ENCODE measurements at places on chromosomes 2 and 18. TPM values are rescaled to one million over a fixed set of nuclear protein-coding genes. Genes with fewer than 3 reads are reported as not detected.
A peak's percentile ranks its signal among the peaks of the same experiment; 100 is the strongest.

GRCh38 chr18:74944676-74945075 is 264.3 kb downstream of the PTGR3 start:
- DNase-seq, result peak; percentile 40
- no peaks in the 10 kb centered on the region for H3K27me3 ChIP-seq
- no peaks in the 10 kb centered on the region for H3K36me3 ChIP-seq
- H3K4me3 ChIP-seq, result no peak overlapping the region
- no peak overlapping the region for H3K27ac ChIP-seq

DNA sequence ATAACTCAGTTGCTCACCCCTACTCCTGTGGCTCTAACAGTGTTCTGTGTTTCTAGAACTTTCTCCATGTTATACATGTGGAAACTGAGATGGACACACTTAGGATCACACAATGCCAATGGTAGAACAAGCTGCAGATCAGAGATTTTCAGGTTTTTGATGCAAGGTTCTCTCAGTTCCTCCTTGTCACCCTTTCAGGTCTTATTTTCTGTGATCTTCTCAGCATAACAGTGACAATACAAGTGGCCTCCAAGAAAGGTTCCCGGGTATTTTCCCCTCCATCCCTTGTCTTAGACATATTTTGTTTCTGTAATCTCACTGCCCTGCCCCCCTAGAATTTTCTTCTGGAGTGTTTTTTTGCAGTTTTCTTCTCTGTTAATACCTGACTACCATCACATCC is 6.2 kb upstream of the MGAT5 start:
- H3K4me3 ChIP-seq, result no peak overlapping the region
- H3K36me3 ChIP-seq, result no peaks in the 10 kb centered on the region
- no peaks in the 10 kb centered on the region for H3K4me1 ChIP-seq
- no peak for DNase-seq
- no peak overlapping the region for H3K27ac ChIP-seq

DNA sequence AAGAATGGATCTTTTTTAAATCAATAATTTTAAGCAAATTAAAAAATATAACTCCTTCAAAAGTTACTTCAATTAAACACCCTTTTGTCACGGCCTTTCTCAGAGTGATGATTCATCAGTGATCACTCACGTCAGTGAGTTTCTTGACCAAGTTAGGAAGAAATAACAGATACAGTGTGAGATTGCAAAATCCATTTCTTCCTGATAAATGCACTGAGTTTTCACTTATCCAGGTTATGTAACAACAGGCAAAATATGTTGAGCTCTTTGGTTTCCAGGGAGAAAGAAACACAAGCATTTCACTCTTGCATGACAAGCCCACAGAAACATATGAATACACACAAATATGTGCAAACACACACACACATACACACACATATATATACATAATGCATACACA is 195.9 kb upstream of the CYRIA start:
- H3K27ac ChIP-seq, result no peak overlapping the region
- no peak for DNase-seq
- no peaks in the 10 kb centered on the region for H3K36me3 ChIP-seq

- H3K27me3 ChIP-seq, result peaks cover 5% of the 10 kb centered on the region
- no peak overlapping the region for H3K4me3 ChIP-seq
- no peak for DNase-seq
- no peaks in the 10 kb centered on the region for H3K4me1 ChIP-seq
These were observed 424.3 kb upstream of the MEX3C start for GRCh38 chr18:51621864-51622160.

- no peaks in the 10 kb centered on the region for H3K27me3 ChIP-seq
- no peak overlapping the region for H3K4me3 ChIP-seq
- no peaks in the 10 kb centered on the region for H3K36me3 ChIP-seq
- no peak for DNase-seq
- H3K4me1 ChIP-seq, result no peaks in the 10 kb centered on the region
- H3K27ac ChIP-seq, result no peak overlapping the region
These were observed 51.7 kb upstream of the ACVR2A start for GRCh38 chr2:147792966-147793617.

- H3K4me3 ChIP-seq, result no peak overlapping the region
- DNase-seq, result no peak
- peaks cover under 1% of the 10 kb centered on the region for H3K27me3 ChIP-seq
- no peaks in the 10 kb centered on the region for H3K4me1 ChIP-seq
- H3K36me3 ChIP-seq, result peaks cover 8% of the 10 kb centered on the region
- H3K27ac ChIP-seq, result no peak overlapping the region
These were observed 36.4 kb downstream of the RNMT start for GRCh38 chr18:13762690-13763439.

DNA sequence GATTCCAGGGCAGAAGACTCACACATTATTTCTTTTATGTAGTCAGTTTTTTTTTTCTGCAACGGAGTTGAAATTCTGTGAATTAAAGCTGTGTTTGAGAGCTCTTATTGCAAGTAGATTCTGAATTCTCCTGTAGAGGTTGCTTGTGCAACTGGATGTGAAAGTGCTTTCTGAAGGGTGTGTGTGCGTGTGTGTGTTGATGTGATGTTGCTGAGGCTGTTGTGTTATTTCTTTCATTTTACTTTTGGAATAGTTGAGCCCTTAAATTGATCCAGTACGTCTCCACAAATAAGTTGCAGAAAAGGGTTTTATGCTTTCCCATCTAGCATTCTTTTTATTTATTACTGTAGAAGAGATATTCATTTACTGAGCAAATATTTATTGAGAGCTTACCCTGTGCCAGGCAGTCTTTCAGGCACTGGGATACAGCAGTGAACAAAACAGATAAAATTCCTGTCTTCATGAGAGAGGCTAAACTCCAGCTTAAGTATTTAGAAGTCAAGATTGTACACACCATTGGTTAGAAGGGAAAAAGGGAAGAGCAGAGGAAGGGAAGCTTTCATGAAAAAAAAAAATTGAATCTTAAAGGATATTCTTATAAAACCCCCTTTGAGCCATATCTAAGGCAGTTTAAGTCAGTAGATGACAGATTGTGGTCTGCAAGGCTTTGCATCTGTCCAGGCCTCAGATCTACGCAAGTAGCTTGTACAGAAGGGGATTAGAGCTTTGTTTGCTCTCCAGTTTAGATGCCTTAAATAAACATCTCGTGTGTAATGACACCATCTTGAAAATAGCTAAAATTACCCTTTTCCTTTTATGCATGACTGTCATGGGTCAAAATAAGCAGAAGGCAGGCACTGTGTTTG is 58.2 kb downstream of the MYO1B start:
- no peaks in the 10 kb centered on the region for H3K27me3 ChIP-seq
- H3K36me3 ChIP-seq, result peaks cover 13% of the 10 kb centered on the region
- H3K4me1 ChIP-seq, result peaks cover 5% of the 10 kb centered on the region
- no peak for DNase-seq
- no peak overlapping the region for H3K4me3 ChIP-seq

GRCh38 chr2:1499033-1499795 is 86.0 kb downstream of the TPO start:
- no peak for DNase-seq
- no peaks in the 10 kb centered on the region for H3K27me3 ChIP-seq
- no peak overlapping the region for H3K4me3 ChIP-seq
- H3K27ac ChIP-seq, result no peak overlapping the region

GRCh38 chr2:239304533-239305221 is 96.1 kb downstream of the HDAC4 start:
- DNase-seq, result peak; percentile 4
- H3K4me3 ChIP-seq, result no peak overlapping the region
- H3K4me1 ChIP-seq, result peaks cover 10% of the 10 kb centered on the region
- H3K27me3 ChIP-seq, result no peaks in the 10 kb centered on the region
- no peaks in the 10 kb centered on the region for H3K36me3 ChIP-seq

DNA sequence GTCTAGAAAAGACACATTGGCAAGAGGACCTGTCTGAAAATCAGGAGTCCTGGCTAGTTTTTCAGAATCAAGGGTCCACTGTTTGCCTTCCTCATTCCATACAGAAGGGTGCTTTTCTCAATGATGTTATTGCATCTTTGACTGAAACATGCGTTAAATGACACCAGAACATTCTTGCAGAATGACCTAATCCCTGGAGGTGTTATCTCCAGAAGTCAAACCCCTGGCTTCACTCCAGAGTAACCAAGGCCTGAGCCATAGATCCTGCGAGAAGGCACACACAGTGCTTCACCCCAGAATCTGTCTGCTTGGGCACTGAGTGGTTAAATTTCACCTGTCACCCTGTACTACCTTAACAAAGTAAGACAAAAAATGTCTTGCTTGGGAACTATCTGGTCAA is 1055.2 kb upstream of the FANCL start:
- H3K27me3 ChIP-seq, result no peaks in the 10 kb centered on the region
- DNase-seq, result peak; percentile 25
- no peaks in the 10 kb centered on the region for H3K36me3 ChIP-seq
- H3K4me1 ChIP-seq, result peaks cover 18% of the 10 kb centered on the region
- no peak overlapping the region for H3K27ac ChIP-seq

- peak overlapping the region; percentile 10 for H3K27ac ChIP-seq
- no peak for DNase-seq
- no peak overlapping the region for H3K4me3 ChIP-seq
- peaks cover 24% of the 10 kb centered on the region for H3K4me1 ChIP-seq
- H3K27me3 ChIP-seq, result no peaks in the 10 kb centered on the region
These were observed 22.3 kb downstream of the GNLY start for GRCh38 chr2:85716346-85716914.

HOXD8 gene
- total RNA-seq, result 1.6 TPM

METTL4 gene
- 19.3 TPM for total RNA-seq

AQP12B gene
- not detected for total RNA-seq

RTP5 gene
- not detected for total RNA-seq

All from lung (tissue), 17 donors.